ENCODE measurements at places on chromosomes 7 and 10. TPM values are rescaled to one million over a fixed set of nuclear protein-coding genes. Genes with fewer than 3 reads are reported as not detected.

The PLEKHS1 gene
- not detected for total RNA-seq

The CCL24 gene
- not detected for total RNA-seq

DNA sequence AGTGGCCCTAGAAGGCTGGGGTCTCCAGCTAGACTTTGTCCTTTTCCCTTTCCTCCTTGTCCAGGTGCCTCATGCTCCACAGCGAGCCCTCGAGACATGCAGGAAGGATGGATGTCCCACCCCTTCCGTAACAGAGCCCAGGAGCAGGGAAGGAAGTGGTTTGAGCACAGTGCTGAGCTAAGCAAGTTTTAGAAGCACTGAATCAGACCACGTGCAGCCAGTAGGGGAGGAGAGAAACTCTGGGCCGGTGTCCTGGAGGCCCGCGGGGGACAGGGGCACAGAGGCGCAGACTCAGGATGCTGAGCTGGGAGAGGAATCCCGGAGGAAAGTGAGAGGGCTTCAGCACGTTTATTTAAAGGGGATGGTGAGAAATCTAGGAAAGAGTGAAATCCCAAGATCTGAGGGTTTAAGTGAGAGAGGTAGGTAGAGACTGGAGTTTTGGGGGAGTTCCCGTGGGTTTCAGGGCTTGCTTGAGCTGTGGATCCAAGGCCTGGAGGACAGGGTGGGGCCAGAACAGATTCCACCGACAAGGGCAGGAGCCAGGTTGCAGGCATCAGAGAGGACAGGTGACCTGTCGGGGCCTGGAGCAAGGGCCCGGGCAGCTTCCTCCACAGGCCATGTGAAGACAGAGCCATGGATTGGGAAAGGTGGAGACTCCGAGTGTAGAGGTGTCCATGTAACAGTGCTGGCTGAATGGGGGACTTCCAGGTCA lies 4.4 kb upstream of the IRF5 start:
- DNase-seq = no peak

- DNase-seq = peak; percentile 84
Measured at GRCh38 chr10:95517536-95518454, 43.4 kb downstream of the SORBS1 start.

The ANKRD61 gene
- not detected for total RNA-seq

The ANKRD1 gene
- total RNA-seq = 1,018 TPM

DNA sequence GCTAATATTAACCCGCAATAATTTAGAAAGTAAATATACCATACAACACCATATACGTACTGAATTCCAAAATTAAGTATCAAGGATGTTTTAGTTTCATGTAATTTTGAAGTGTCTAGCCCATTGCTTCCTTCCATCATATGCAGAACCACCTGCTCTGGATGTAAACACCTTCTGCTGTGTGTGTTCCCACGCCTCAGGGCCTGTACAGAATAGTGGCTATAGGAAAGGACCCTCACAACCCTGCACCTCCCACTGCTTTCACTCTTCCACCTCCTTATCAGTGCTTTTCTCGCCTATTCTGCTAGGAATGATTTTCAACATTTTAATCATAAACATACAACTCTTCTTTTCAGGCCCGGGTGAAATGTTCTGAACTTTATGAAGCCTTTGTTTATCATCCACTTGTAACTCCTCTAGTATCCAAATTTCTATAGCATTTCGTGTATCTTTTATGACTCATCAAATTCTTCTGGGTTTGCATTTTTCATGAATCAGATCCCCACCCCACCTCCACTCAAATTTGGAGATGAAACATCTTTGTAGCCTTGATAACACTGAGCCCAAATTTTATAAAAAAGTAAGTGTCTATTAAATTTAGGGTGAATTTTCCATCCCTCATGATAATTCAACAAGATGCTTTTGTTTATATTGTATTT lies 1106.8 kb upstream of the C7orf33 start:
- peak; percentile 27 for DNase-seq

All from A172 (cell line).